ENCODE measurements at places on chromosomes 2 and 18.

DNA sequence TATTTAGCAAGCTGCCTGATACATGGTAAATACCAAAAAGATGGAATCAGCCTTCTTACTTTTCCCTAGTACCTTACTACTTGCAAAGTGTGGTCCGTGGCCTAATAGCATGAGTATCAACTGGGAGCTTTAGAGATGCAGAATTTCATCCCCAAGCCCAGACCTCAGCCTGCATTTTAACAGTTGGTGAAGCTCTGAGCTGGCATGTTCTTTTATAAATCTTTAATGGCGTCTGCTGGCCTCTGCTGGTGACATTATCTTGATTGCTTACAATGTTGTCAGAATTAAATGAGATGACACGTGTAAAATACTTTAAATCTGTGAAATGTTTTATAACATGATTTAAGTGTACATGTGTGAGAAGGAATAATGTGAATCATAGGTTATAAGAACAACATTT lies 115.1 kb upstream of the NOSTRIN start:
- DNase-seq: peak; percentile 39

DNA sequence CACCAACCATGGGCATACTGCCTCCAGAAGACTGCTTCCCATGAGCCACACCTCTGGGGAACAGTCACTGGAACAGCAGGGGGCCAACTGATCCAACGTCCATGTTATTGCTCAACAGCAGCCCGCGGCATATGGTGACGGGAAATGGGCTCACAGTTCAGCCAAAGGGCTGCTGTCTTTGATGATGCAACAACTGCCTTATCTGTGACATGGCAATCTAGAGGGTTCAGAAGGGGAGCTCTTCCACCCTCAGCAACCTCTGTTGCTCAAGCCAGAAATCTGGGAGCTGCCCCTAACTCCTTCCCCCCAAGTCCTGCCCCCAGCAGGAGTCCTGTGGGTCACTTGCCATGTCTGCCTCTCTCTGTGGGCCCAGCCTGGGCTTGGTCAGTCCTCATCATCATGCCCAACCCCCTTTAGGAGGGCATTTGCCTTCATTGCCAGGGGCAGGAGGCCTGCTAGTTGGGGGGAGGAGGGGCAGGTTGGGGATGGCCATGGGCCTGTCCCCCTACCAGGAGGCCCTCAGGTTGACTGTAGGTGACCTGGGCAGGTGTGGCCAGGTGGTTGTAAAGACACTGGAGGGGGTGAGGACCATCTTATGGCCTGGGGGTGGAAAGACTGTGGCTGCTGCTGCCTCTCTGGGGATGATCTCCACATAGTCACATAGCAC lies 212.9 kb downstream of the CYP26B1 start:
- peak; percentile 25 for DNase-seq

- no peak for DNase-seq
Observed at GRCh38 chr2:234588054-234588430, 91.2 kb upstream of the ARL4C start.

DNA sequence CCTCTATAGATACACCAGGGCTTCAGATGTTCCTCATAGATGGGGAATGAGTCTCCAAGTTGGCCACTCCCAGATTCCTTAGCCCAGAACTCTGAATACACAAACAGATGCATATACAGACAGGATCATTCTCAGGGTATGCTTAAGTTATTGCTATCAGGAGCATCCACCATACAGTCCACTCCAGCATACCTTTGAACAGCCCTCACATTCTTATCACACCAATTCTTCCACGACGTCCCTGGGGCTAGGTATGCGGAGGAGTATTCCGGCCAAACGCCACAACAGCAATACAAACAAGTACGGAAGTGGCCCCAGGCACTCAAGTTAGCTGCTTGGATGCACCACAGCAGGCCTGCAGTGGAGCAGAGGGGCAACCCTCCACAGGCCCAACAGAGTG lies 312.5 kb upstream of the CHAC2 start:
- no peak for DNase-seq

DNA sequence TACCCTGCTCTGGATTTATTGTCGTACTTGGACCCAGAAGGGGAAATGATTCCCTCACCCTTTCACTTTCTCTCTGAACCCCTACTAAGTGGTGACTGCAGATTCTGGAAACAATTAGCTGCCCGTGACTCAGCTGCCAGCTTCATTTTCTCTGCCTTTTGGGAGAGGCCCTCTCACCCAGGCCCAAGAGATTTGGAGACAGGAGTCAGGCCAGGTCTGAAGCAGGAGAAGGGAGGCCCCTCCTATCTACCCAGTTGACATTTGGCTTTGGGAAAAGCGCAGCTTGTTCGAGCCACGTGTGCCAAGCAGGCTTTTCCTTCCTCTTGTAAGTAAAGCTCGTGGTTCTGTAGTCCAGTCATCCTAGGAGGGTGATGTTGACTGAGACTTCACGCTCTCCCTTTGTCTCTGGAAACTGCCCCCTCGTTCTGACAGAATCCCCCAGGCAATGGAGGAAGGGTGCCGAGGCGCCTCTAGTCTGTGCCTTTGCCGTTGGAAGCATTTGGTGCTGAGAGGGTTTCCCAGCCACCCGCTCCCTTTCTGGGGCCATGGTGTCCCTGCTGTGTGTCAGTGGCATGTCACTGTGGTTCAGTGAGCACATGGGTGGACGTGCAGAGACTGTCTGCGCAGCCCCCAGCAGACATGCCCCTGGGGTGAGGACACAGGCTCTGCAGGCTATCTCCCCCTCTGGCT lies 8.6 kb downstream of the OXER1 start:
- DNase-seq: no peak

DNA sequence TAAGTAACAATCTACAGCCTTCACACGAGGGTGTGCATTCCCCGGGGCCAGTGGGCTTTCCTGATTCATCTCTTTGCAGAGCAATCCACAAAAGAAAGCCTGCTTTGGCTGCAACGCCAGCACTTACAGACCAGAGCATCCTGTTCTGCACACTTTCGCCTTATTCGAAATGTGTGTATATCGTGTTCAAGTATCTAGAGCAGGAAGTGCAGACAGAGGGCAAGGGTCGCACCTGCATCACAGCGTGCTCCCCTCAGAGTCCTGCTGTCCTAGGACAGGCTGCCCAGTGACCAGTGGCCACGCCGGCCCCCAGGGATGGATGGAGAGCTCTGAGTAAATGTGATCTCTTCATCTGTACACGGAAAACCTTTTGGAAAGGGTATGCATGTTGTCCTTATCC lies 264.3 kb downstream of the ZNF516 start:
- no peak for DNase-seq

DNA sequence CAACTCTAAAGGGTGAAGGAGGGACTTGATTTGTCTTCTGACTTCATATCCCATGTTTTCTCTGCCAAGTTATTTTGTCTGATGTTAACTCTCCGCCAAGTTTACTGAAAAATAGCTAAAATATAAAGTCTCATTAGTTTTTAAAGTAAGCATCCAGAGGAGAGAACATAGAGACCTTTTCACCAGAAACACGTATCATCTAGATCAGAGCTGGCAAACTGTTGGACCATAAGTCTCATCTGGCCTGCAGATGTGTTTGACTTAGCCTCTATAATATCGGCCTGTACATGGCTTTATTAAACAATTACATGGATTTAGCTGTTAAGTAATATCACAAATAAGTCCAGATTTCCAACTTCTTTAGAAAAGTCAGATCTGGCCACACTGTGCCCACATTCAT lies 182.6 kb downstream of the PLCL1 start:
- DNase-seq: no peak

DNA sequence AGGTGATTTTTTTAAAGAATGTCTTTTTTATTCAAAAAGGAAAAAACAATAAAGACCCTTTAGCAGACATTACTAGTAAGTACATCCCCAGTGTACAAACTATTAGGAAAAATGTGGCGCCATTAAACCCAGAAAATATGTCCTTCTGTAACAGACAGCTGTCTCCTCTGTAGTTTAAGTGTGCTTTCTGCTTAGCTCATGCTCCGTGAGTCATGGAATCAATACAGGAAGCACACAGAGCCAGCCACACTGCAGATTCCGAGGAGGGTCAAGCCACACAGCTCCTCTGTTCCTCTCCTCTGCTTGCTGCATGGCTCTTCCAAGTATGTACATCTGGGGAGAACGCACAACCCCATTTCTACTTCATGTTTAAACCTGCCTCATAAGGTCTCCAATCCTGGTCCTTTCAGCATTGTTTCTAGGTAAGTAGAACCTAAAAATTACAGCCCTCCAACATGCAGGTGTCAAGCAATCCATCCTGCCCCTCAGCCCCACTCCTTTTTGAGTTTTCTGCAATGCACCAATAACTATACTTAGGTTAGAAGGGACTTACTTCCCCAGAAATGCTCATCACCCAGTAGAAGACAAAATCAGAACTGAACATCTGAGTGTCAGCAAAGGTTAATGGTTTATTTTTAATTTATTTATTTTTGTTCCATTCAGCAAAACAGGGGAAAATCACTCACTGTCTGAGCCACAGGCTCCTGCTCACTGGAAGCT lies 37.5 kb downstream of the ACVR1 start:
- peak; percentile 62 for DNase-seq

DNA sequence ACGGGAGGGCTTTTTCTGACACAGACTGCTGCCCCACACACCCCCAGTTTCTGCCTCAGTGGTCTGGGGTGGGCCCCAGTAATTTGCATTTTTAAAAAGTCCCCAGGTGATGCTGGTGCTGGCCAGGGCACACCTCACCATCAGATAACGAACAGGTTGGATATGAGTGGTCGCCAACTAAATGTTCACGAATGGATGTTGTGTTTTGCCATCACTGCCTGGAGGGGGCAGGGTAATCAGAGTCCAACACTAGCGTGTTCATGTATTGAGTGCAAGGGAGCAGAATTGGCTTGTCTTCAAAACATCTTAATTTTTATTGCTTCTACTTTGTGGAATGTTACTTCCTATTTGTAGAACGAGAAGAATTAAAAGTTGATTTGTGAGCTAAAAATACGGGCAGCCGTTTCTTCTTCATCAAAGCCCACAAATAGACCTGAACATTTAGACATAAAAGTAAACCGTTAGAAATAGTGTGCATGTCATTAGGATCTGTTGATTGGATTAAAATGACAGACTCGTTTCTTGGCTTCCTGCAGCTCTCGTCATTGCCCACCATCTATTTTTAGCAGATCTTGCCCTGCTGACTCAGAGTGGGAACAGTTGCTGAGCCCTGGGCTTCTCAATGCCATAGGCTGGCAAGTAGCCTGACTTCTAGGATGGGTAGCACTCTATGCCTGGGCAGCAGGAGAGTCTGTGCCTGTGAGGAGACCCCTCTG lies 45.2 kb downstream of the NCK2 start:
- DNase-seq: no peak
